ENCODE measurements at places on chromosomes 5 and 9.

GRCh38 chr5:65055938-65056337 is 287.2 kb downstream of the CWC27 start:
- DNase-seq = no peak

- peak; percentile 75 for DNase-seq
These were observed 202.1 kb downstream of the SNX18 start for GRCh38 chr5:54719384-54720283.

DNA sequence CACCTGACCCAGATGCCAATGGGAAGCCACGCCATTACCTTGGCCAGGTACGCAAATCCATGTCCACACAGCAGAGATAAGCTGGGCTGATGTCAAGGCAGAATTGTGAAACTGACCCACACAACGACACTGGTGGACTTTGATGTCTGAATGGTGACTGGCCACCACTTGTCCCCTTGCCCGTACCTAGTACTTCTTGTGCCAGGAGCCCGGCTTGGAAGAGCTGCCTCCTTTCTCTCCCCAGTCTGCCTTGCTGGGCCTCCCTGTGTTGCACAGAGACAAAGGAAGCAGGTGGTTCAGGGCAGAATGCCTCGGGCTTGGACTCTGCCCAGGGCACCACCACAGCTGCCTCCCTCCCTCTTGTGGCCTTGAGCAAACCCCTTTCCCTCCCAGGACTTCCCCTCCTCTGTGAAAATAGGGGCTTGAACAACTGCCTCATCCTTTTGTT is 23.3 kb downstream of the PTGES2 start:
- DNase-seq = no peak

DNA sequence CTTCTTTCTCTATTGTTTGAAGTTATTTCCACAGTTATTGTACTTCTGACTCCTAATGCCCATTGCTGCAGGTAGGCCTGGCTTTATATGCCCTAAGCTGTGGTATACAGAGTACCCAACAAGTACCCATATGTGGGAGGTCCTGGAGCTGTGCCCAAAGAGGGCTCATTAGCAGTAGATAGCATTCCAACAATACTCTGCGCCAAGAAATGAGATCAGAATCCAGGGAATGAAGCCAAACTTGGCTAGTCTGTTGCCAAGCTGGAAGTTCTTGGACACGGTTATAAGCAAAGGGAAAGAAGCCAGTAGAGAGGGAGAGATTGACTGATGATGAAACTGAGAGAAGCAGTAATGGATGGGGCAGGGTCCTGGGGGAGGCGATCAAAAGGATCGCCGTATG is 29.7 kb upstream of the FAM169A start:
- peak; percentile 41 for DNase-seq

DNA sequence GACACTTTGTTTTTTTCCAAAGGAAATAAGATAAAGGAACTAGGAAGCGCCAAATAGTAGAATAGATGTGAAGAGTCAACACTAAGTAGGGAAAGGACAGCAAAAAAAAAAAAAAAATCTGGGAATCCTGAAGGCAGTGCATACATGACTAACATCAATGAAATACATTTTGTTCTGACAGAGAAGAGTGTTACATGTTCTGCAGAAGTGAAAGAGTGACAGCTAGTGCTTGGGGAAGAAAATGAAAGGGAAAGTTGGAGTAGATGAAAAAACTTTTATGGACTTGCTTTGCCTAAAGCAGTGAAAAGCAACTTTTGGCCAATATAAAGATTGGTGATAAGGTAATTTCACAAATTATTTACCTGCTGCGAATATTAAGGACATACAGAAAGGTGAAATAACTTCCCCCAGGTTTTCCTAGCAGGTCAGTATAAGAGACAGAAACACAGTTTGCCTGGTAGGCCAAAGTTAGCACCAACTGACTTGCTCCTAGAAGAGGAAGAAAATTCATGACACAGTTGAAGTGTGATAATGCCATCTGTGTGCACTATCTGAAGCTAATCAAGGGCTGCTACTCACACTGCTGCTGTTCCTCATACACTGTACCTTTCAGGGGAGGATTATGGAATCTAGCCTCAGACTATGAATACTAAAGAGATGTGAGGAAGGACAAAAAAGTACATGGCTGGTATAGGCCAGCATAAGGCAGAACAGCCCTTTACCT is 38.6 kb downstream of the RANBP6 start:
- no peak for DNase-seq

DNA sequence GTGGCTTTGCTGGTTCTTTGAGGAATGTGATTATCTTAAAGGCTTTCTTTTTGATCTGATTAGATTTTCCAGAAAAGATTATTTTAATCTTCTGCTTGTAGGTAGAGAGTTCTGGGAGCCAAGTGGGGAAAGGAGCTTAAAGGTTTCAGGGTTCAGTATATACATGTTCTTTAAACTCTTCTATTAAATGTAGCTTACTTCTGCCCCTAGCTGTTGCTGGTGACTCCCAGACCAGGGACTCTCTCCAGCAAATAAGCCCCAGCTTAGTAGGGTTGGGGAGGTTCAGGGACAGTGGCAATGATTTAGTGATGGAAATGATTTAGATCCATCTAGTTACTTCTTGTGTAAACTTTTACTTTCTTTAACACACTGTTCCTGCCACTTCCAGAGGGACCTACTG is 72.2 kb downstream of the SLC12A2 start:
- DNase-seq = no peak

GRCh38 chr9:33177639-33178038 is 10.5 kb upstream of the B4GALT1 start:
- no peak for DNase-seq

DNA sequence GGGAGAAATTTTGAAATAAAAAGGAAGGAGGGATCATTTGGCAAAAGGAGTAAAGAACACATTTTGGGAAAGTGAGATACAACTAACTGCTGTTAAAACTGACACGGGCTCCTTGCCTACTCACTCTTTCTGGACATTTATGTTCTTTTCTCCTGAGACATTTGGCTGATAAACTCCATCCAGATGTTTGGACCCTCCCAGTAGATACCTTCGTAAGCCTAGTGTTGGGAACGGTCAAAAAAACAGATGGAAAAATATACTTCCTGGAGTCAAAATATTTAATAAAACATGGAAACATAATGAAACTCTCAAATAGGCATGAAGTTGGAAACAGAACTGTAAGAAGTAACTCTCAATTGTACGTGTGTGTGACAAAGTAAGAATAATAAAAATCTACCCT is 360.1 kb upstream of the RIOK2 start:
- DNase-seq = no peak

DNA sequence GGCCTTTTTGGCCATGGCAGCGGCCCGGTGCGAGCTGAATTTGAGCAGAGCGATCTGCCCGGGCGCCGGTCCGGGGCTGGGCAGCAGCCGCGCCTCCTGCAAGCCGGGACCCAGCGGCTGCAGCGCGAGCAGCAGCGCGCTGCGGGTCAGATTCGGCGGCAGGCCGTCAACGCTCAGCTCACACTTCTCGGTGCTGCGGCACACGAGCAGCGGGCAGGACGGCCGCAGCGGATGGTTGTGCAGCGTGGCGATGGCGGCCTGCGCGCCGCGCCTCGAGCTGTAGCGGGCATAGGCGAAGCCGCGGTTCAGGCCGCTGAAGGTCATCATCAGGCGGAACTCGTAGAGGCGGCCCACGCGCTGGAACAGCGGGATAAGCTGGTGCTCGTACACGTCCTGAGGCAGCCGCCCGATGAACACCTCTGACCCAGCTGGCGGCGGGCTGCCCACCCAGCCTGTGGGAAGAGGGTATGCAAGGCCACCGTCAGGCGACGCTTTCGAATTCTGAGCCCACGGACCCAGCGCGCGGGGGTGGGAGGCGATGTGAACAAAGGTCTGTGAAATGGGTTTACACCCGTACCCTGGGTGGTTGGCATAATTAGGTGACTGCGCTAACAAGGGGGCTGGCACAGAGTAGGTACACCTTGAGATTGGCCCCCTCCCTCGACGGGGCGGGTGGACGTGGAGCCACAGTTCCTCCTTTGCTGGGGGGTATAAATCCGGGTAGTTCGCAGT is 755 bp downstream of the DND1 start:
- no peak for DNase-seq

DNA sequence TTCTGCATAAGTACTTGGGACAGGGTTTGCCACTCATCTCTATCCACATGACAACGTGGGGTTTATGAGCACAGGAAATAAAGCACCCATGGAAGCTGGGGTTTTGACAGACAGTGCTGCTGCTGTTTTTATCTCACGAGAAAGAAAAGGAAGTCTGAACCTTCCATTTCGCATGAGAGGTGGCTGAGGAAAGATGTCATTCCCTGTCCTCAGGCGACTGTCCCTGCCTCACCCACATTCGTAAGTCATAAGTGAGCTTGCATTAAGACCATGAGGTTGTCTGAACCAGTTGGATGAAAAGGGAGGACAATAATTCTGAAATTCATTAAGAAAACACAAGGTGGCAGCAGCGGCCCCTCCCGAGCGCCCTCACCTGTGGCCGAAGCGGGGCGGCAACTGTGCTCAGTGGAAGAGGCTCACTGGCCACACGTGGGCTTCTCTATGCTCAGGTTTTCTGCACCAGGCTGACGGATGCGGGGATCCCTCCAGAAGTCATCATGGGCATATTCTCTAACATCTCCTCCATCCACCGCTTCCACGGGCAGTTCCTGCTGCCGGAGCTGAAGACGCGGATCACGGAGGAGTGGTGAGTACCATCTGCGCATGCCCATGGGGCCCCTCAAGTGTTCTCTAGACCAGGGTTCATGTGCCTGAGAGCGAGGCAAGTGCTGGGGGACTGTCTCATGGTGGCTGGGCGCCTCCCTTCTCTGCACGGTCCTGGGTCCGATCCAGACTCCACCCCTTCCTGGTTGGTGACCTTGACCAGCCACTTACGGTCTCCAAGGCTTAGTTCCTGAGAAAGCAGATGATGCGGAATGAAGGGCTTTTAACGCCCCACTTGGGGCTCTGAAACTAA is 54.7 kb upstream of the SUSD3 start:
- DNase-seq = no peak

DNA sequence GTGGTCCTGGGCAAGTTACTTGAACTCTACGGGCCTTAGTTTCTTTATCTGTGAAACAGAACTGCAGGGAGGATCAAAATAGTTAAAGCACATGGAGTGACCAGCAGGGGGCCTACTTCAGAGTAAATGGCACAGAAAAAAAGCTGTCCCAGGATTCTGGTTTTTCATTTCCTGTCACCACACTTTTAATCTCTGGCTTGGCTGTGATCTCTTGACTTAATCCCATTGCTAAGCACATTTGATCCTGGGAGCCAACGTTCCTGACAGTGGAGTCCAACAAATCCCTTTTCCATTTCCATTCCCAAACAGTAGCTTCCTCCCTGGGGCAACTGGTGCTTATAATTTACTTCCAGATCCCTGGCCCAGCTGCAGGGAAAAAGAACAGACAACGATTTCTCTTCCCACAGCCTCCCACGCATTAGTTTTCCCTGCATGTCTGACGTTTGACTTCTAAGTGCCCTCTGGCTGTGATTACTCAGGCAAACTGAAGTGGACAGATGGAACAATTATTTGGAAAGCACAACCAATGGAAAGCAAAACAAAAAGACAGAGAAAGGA is 136.5 kb upstream of the STK32A start:
- DNase-seq = peak; percentile 69

DNA sequence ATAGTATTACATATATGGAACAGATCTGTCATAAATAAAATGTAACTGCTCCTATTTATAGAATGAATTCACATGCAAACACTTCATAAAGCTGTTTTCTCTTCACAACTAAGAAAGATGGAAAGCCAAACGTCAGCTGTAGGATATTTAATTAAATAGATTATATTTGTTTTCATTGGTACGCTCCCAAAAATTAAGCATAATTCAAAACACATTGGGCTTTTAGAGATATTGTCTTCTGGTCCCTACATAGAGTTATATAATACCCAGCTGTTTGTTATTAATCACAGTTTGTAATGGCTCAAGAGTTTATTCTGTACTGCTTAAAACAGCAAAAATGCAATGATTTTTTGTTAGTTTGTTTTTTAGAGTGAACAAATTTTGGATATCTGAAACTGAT is 61.2 kb downstream of the MRPS30 start:
- no peak for DNase-seq

DNA sequence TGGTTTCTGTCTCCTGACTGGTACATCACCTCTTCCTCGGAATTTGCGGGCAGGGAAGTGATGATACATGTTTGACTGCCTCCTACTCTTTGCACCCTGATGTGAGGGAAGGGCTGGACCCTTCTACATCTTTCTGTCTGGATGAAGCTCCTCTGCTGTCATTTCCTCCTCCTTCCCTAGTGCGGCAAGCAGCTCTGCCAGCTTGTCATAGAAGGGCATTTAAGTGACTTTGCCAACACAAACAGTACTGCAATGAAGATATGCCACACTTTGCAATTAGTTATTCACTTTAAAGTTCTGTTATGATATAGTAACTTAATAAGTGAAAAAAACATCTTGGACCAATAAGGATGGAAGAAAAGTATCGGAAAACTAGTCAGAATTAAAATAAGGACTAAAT is 48.5 kb upstream of the ABL1 start:
- DNase-seq = no peak

- DNase-seq = peak; percentile 76
These were observed 428.4 kb upstream of the MPDZ start for GRCh38 chr9:13707612-13708576.

DNA sequence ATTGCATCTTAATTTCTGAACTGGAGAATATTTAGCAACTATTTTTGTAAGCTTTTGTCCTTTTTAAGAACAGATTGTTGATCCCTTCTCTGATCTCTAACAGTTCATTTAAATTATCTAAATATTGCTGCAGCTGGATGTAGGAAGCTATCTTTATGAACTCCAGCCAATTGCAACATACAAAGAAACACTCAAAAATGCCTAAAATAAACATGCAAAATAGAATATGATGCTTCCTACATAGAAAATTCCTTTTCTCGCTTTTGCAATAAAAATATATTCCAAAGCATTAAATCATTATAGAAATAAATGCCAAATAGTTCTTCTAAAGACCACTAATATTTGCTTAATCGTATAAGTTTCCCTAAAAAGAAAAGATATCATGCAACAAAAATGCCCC is 218.6 kb downstream of the LURAP1L start:
- no peak for DNase-seq

DNA sequence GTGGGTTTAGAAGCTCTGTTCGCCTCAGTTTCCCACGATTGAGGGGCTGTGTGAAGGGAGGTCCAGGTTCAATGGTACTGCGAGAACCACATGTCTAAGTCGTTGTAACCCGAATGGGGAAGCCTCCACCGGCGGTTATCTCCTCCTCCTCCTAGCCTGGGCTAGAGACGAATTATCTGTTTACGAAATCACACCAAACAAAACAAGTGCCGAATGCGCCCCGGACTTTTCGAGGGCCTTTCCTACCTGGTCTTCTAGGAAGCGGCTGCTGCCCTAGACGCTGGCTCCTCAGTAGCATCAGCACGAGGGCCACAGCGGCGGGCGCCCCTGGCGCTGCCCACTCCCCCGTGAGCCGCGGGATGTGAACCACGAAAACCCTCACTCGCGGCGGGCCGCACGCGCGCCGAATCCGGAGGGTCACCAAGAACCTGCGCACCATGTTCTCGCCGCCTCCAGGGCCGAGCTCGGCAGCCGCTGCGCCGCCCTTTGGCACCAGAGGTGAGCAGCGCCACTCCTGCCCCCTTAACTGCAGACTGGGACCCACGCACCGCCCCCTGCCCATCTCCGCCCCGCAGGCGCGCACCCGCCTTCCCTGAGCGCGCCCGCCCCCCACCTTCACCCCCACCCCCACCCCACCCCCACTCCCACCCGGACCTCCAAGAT is at the start of gene CDKN2A:
Gene CDKN2A (minus strand): TSS at position 500 of the 663 bp plus-strand sequence.
- DNase-seq = no peak
